ENCODE measurements at places on chromosomes 4 and X. TPM values are rescaled to one million over a fixed set of nuclear protein-coding genes. Genes with fewer than 3 reads are reported as not detected.
A peak's percentile ranks its signal among the peaks of the same experiment; 100 is the strongest.

Gene UCHL1
- 111 TPM for polyA plus RNA-seq

GRCh38 chr4:55636656-55636999, 530 bp upstream of the NMU start:
- H3K27ac ChIP-seq: no peak overlapping the region
- H3K36me3 ChIP-seq: no peaks in the 10 kb centered on the region
- H3K27me3 ChIP-seq: peaks cover 45% of the 10 kb centered on the region
- H3K4me3 ChIP-seq: peak overlapping the region; percentile 61

- no peak overlapping the region for H3K27ac ChIP-seq
- no peaks in the 10 kb centered on the region for H3K36me3 ChIP-seq
- no peak for DNase-seq
- no peaks in the 10 kb centered on the region for H3K27me3 ChIP-seq
These were observed 755.8 kb upstream of the LCORL start for GRCh38 chr4:18777190-18777930.

DNA sequence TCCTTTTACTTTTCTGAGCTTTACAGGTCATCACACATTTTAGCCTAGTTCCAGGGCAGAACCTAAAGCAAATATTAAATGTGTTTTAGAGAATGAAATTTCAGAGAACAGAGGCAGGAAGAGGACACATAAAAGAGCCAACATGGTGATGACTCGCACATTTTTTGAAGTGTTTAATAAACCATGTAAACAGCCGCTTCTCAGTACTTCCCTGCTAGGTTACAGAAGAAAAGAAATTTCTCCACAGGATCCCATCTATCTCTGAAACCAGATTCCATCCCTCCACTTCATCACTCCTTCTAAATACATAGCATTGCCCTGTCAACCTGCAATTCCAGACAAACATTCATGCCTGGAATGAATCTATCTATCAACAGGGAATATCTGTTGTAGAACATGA, 949.5 kb upstream of the PCDH7 start:
- H3K4me3 ChIP-seq: no peak overlapping the region
- no peaks in the 10 kb centered on the region for H3K4me1 ChIP-seq
- no peak for DNase-seq
- no peaks in the 10 kb centered on the region for H3K27me3 ChIP-seq

Gene ZIC3
- polyA plus RNA-seq: not detected

Gene USP9X
- 23.8 TPM for polyA plus RNA-seq
